Putamen (tissue), 1 donor: ENCODE measurements at places on chromosomes 13 and 19.

DNA sequence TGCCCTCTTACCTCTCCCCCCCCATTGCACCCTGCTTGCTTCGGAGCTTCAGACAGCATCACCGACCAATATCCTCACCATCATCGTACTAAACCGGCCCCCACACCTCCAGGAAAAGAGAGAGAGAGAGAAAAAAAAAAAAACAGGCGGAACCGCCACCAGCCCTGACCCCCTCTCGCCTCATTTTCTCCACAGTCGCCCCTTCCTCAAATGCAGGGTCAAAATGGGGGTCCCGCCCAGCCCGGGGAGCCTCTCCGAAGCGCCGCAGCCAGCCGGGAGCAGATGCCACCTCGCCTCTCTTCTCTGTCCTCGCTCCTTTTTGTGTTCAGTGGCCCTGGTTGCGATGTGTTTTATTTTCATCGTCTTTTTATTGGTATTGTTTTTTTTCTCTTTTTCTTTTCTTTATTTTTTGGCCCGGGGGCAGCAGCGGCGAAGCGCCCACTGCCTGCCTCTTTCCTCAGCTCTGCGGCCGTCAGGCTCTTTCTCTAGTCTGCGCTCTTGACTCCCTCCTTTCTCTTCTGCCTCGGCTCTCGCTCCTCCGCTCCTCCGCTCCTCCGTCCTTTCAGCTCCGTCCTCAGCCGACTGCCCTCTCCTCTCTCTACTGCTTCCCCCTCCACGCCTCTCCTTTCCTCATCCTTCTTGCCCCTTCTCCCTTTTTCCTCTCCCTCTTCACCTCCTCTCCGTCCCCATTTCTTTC is 41.4 kb downstream of the DEDD2 start:
- DNase-seq = peak; percentile 15

- DNase-seq = no peak
These were observed 8.9 kb upstream of the MRPS31 start for GRCh38 chr13:40779796-40780285.

GRCh38 chr13:40075281-40075680 is 419.8 kb downstream of the COG6 start:
- no peak for DNase-seq

GRCh38 chr19:14761607-14762006 is 16.8 kb downstream of the ADGRE2 start:
- DNase-seq = no peak

- DNase-seq = no peak
These were observed 6.9 kb downstream of the RAB8A start for GRCh38 chr19:16118489-16119033.

GRCh38 chr19:34995551-34995950 is 4.6 kb upstream of the GRAMD1A start:
- DNase-seq = no peak

- DNase-seq = no peak
These were observed 16.6 kb upstream of the TNFSF14 start for GRCh38 chr19:6686628-6686975.

DNA sequence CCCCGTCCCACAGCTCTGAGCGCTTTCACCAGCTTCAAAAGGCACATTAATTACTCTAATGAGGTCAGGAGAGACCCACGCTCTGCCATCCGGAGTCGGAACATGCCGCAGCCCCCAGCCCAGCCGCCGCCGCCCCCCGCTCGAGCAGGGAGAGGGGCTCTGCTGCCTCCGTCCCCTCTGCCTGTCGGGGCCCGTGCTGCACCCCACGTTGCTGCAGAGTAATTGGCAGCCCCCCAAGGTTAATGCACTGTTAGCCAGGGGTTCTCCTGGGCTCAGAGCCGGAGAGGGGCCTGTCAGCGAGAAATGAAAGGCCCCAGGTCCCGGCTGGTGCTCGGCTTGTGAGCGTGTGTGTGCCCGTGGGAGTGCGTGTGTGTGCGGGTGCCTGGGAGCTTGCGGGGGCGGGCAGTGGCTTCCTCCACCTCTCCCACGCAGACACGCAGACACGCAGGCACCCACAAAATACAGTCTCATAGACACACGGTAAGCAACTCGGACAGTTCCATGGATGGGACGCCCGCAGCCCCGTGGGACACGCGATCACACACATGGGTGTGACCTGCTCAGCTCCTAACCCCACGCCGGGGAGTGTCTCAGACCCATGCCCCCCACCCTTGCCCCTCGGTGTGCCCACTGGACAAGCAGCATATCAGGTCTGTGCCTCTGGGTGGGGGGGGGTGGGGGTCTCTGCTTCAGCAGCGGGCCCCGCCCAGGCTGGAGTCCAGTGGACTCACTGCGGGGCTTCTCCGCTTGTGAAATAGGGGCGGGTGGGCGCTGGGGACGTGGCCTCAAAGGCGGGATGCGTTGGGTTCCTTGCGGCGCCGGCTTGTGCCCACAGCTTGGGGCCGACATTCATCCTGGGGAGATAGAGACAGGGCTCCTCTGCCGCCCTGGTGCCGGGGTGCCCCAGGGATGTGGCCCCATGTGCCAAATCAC is 4.8 kb upstream of the EFNA2 start:
- DNase-seq = no peak

GRCh38 chr13:85828094-85828684 is 29.0 kb upstream of the SLITRK6 start:
- DNase-seq = peak; percentile 12

- peak; percentile 26 for DNase-seq
These were observed 423 bp downstream of the LSM14A start for GRCh38 chr19:34172661-34173192.

DNA sequence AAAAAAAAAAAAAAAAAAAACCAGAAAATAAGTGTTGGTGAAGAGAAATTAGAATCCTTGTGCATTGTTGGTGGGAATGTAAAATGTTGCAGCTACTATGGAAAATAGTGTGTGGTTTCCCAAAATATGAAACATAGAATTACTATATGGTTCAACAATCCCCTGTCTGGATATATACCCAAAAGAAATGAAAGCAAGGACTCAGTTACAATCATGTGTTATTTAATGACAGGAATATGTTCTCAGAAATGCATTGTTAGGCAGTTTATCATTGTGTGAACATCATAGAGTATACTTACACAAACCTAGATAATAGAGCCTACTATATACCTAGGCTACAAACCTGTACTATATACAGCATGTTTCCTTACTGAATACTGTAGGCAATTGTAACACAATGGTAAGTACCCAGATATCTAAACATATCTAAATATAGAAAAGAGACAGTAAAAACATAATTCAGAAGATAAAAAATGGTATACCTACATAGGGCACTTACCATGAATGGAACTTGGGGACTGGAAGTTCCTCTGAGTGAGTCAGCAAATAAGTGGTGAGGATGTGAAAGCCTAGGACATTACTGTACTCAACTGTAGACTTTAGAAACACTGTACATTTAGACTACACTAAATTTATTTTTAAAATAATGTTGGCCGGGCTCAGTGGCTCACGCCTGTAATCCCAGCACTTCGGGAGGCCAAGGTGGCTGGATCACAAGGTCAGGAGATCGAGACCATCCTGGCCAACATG is 25.7 kb upstream of the SLC7A1 start:
- DNase-seq = no peak

DNA sequence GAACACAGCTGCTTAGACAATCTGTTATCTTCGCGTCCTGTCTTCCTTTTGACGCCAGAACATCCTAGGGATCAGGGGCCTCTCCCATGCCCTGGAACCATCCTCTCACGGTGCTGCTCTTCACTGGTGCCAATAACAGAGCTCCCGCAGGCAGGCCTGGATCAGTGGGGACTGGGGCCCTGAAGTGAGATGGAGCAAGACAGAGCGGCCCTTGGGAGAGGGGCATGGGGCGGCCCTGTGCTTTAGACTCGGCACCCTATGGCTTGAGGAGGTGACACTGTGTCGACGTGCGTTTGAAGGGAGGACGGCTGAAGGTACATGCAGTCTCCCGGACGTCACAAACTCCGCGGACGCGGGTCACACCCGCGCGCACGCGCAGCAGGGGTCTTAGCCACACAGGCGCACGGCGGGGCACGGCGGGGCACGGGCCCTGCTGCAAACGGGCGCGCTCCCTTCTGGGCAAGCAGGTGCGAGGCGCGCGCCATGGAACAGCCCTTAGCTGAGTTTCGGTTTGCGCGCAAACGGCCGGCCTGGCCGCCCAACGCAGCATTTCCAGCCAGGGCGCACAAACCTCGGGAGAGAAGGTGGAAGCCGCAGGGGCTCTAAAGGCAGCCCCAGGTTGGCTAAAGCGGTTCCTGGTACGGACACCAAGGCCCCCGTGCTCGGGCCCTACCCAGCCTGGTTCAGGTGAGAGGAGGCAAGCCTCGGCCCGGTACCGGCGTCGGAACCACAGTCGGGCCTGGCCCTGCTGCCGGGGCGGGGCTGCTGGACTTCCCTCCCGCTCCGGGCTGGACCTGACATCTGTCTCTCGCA is 16.5 kb upstream of the RNF17 start:
- no peak for DNase-seq

- peak; percentile 44 for DNase-seq
These were observed 87.6 kb upstream of the SLC15A1 start for GRCh38 chr13:98839856-98840769.

DNA sequence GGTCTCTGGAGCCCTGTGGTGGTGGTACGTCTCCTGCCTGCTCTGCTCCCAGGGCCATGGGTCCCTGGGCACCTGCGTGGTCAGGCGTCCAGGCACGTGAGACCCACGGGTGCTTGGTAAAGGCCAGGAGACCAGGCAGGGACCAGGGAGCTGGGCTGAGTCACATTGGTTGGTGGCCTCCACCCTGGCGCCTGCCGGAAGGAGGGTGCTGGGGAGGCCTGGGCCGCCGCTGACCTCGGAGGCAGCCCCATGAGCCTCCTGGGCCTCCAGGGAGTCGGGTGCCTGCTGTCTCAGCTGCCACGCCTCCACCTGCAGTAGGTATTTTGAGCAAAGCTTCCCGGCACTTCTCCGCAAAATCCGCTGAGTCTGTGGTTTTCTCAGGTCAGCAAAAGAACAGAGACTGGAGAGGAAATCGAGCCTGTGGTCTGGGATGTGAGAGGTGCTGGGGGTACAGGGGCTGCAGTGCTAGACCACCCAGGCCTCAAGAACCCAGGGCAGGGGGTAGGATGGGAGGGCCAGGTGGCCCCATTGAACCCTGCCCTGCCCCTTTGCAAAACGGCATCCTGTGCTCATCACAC is 3.6 kb upstream of the PLK5 start:
- DNase-seq = no peak

GRCh38 chr13:93230261-93230855 is 3.8 kb downstream of the GPC6 start:
- DNase-seq = no peak

DNA sequence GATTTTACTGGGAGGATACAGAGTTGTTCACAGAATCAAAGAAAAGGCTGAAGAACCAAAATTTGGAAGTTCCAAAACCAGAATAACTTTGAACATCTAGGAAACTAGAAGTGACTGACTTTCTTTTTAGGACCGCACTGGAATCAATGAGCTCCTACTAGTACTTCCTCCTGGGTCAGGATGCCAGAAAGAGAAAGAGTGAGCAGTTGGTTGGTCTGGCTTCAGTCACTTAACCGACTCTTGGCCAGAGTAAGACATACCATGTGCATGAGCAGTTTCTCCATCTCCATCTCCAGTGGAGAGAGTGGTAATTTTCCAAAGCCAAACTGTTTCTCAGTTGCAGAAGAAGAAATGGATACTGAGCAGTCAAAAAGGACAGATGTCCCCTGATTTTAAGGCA is 27.1 kb upstream of the MTUS2 start:
- no peak for DNase-seq

GRCh38 chr13:49062297-49062896 is 86.7 kb downstream of the FNDC3A start:
- no peak for DNase-seq
